ENCODE measurements at places on chromosomes 4 and X. TPM values are rescaled to one million over a fixed set of nuclear protein-coding genes. Genes with fewer than 3 reads are reported as not detected.

Gene GAGE2A
- not detected for polyA plus RNA-seq

DNA sequence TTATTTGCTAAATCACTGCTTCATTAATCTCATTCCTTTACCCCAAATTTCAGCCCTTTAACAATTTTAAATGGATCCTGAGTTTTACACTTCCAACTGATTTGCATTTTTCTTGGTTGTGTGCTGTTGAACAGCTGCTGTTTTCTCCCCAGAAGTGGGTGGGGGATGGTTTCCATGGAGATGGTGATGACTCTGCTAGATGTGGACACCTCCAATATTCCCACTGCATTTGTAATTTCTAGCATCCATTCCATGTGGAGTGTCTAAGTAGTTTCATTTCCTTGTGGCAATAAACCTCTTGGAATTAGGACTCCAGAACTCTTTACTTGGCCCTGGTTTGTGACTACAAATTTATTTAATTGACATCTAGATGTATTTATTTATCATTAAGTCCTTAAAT is 330.4 kb downstream of the GBA3 start:
- peak; percentile 50 for DNase-seq
- H3K27me3 ChIP-seq: no peaks in the 10 kb centered on the region
- no peaks in the 10 kb centered on the region for H3K4me1 ChIP-seq
- no peaks in the 10 kb centered on the region for H3K36me3 ChIP-seq

DNA sequence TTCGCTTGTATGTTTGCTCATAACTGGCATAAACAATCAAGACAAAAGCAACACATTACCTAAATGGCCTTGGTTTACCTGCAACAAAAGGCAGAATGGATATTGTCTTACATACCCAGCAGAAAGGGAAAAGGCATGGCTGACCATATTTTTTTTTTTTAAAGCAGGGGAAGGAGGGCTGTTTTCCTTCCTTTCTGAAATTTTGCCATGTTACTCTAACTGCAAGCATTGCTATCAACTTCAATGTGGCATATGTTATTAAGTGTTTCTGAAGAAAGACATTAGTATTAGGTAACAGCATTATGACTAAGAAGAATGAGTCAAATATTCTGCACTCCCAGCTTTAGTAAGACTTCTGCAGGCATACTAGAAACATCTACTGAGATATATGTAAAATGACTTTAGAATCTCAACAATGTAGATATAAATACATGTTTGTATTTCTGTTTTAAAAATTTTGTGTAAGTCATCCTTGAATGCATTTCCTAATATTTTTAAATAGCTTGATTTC is 512.6 kb upstream of the FAM241A start:
- no peaks in the 10 kb centered on the region for H3K4me1 ChIP-seq
- DNase-seq: no peak
- peaks cover 4% of the 10 kb centered on the region for H3K27me3 ChIP-seq
- H3K27ac ChIP-seq: no peak overlapping the region
- no peaks in the 10 kb centered on the region for H3K36me3 ChIP-seq
- H3K4me3 ChIP-seq: no peak overlapping the region

Gene SRPX2
- 1.7 TPM for polyA plus RNA-seq

Gene GLRA3
- 14.4 TPM for polyA plus RNA-seq

GRCh38 chr4:4791299-4792111 is 68.0 kb upstream of the MSX1 start:
- no peaks in the 10 kb centered on the region for H3K36me3 ChIP-seq
- no peak for DNase-seq
- H3K27ac ChIP-seq: no peak overlapping the region
- H3K27me3 ChIP-seq: no peaks in the 10 kb centered on the region
- peaks cover 11% of the 10 kb centered on the region for H3K4me1 ChIP-seq

- H3K36me3 ChIP-seq: no peaks in the 10 kb centered on the region
These were observed 58.5 kb upstream of the HELT start for GRCh38 chr4:184959786-184960185.

DNA sequence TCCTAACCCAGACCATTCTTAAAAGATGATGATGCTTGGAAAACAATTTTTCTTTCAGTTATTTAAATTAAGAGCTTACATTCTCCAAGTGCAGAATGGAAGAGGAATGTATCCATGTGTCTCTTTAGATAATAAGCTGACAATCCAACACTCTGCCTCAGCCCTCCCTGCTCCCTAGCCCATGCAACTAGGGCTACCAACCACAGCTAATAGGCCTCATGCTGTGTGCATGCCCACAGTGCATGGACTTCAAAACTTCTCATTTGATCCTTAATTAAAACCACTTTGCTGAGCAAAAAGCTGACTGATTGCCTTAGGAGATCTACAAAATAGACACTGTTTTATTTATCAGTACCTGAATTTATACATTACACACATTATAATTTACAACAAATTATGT is 473.9 kb downstream of the GALNTL6 start:
- H3K27me3 ChIP-seq: no peaks in the 10 kb centered on the region
- no peak overlapping the region for H3K4me3 ChIP-seq
- DNase-seq: no peak
- no peak overlapping the region for H3K27ac ChIP-seq
- no peaks in the 10 kb centered on the region for H3K36me3 ChIP-seq

Gene SPANXC
- polyA plus RNA-seq: not detected

DNA sequence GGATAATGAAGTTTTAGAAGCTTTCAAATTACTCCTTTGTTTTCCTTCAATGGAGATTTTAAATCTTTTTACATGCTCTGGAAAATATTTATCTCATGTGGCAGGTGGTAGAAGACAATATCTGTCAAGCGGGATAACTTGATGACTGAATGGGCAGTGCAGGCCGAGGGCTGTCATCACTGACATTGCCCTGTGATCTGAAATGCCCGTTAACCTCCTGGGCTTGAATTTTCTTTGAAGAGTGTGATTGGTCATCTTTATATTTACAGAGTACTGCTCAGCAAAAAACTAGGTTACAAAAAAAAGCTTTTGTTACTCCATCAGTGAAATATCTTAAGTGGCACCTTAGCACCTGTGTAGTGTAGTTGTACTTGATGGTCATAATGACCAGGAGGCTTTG is 147.5 kb downstream of the GATB start:
- no peaks in the 10 kb centered on the region for H3K27me3 ChIP-seq
- H3K4me1 ChIP-seq: no peaks in the 10 kb centered on the region
- H3K4me3 ChIP-seq: no peak overlapping the region
- no peak for DNase-seq
- H3K36me3 ChIP-seq: no peaks in the 10 kb centered on the region

GRCh38 chrX:24963823-24964222 is 51.9 kb downstream of the ARX start:
- DNase-seq: no peak
- no peaks in the 10 kb centered on the region for H3K4me1 ChIP-seq
- H3K27ac ChIP-seq: no peak overlapping the region
- no peaks in the 10 kb centered on the region for H3K27me3 ChIP-seq

Gene ADH5
- polyA plus RNA-seq: 132 TPM

Gene TCEAL2
- 190 TPM for polyA plus RNA-seq

Gene GPR173
- polyA plus RNA-seq: 45.4 TPM

- H3K4me3 ChIP-seq: no peak overlapping the region
- no peak for DNase-seq
- H3K36me3 ChIP-seq: no peaks in the 10 kb centered on the region
These were observed 33.6 kb downstream of the RASSF6 start for GRCh38 chr4:73586666-73587065.

- H3K4me3 ChIP-seq: no peak overlapping the region
- DNase-seq: no peak
- H3K27ac ChIP-seq: no peak overlapping the region
- H3K27me3 ChIP-seq: no peaks in the 10 kb centered on the region
- H3K4me1 ChIP-seq: no peaks in the 10 kb centered on the region
These were observed 107.7 kb downstream of the GALNTL6 start for GRCh38 chr4:171920901-171921300.
